ENCODE measurements at places on chromosomes 3 and 15. TPM values are rescaled to one million over a fixed set of nuclear protein-coding genes. Genes with fewer than 3 reads are reported as not detected.

The SOX14 gene
- total RNA-seq: not detected

The CLEC3B gene
- total RNA-seq: not detected

The KCNAB1 gene
- total RNA-seq: 0.06 TPM

DNA sequence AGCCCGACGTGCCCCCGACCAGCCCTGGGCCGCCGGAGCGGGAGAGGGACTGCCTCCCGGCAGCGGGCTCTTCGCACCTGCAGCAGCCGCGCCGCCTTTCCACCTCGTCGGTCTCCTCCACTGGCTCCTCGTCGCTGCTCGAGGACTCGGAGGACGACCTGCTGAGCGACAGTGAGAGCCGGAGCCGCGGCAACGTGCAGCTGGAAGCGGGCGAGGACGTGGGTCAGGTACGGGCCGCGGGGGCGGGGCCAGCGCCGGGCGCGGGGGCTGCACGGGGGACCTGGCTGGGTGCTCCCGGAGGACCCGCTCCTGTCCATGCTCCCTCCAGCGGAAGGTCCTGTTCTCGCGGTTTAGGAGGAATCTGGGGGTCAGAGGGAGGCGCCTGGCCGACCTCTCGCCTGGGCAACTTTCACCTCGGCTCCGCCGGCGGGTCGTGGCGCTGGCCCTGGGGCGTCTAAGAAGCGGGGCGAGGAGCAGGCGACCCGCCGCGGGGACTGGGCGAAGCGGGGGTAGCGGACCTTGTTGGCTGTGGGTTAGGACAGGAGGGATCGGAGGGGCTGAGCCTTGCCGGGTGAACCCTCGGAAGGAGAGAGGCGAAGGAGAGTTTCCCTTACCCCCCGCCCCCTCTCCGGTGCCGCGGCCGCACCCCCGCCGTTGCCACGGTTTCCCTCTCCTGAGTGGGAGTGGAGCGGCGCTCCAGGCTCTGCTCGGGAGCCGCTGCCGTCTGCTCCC, 682 bp downstream of the ITPKA start:
- H3K4me1 ChIP-seq: peaks cover 5% of the 10 kb centered on the region
- no peak overlapping the region for H3K27ac ChIP-seq
- no peak for DNase-seq
- H3K4me3 ChIP-seq: peak overlapping the region; percentile 47

Measured in cardiac muscle cell (in vitro differentiated cells and primary cell).